Stimulated activated CD4-positive, alpha-beta T cell treated with anti-CD3 and anti-CD28 coated beads, Interleukin-1b, Interleukin-23, amount 100 ng/mL, for 24 hours (primary cell): ENCODE measurements at places on chromosomes 2 and 18.

DNA sequence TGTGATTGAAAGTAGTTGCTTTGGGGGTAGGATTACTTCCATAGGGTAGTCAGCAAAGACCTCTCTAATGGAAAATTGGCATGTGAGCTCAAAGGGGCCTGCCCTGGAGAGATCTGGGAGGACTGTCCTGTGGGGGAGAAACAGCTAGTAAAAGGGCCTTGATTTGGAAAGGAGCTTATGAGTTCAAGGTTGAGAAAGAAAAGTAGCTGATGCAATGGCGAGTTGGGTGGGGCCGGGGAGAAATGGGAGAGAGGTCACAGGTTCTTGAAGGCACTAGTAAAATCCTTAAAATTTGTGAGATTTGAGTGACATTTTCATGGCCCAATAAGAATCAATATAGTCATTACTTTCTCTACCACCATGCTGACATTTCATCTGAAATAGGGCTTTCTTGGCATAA lies 82.0 kb upstream of the CCDC195 start:
- DNase-seq = no peak

DNA sequence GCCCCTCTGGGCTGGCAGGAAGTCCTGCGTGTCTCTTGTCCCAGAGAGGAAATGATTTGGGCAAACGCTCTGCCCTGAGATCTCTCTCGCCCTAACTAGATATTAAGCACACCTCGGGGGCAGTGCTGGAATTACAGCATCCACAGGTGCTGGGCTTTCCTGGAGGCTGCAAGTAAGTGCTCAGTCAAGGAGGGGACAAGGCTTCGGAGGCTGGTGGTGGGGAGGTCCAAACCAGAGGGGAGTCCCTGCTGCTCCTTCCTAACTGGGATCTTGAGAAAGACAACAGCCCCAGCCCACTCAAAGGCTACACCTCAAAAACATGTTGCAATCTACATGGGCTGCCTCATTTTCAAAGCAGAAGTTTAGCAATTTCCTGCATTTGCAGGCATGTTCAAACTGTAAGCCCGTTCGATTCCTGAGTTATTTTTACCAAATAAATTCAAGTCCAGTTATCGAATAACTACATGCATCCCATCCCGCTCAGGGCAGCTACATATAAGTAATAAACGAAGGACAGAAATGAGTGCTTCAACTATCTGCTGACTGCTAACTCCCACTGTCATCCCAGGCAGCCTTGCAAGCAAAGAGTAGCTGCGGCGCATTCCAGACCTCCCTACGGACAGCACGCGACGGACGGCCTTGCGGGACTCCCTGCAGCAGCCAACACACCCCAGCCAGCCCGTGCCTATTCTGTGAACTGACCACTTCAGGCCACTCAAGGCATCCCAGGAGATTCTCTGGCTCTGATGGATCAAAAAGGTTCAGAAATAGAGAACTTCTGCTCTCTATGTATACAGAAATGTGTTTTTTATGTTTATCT lies 27.5 kb downstream of the ZNF516 start:
- DNase-seq = no peak

- DNase-seq = no peak
These were observed 54.8 kb downstream of the CDH20 start for GRCh38 chr18:61388010-61388409.

DNA sequence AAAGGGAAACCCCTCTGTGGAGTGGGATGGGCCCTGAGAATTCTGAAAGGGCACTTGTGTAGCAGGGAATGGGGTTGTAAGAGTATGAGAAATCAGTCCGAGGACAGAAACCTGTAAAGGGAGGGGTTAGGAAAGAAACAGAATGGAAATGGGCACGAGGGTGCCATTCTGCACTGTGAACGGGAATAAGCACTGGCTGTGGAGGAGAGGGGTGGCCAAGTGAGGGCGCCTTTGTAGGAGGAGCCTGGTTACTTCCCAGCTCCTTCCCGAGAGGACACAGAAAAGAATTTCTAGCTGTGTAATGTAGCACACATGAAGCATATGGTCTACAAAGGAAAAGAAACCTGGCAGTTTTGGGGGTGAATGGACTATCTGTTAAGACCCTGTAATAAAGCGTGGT lies 53.4 kb downstream of the POLR1A start:
- no peak for DNase-seq

GRCh38 chr2:114800371-114800770 lies 357.9 kb downstream of the DPP10 start:
- no peak for DNase-seq

DNA sequence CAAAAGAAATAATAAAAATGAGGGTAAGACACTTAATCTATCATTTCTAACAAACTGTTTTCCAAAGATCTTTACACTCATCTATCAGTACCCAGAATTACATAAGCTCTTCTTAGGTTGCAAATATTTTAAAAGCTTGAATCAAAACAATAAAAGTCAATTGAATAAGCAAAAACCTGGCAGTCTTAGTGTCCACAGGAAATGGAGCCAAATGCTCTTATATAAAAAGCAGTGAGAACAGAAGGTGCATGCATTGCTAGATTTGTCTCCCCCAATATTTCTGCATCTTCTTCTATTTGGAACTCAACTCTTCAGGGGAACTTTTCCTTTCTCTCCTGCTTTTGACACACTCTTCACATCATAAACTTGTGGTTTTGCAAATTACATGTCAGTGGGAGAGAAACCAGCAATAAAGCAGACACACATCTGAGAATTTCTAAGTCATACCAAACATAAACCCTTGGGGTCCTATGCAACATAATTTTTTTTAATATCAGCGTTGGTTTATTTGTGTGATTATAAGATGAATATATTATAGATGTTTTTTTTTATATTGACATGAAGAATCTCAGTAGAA lies 343.9 kb upstream of the ACVR2A start:
- no peak for DNase-seq

DNA sequence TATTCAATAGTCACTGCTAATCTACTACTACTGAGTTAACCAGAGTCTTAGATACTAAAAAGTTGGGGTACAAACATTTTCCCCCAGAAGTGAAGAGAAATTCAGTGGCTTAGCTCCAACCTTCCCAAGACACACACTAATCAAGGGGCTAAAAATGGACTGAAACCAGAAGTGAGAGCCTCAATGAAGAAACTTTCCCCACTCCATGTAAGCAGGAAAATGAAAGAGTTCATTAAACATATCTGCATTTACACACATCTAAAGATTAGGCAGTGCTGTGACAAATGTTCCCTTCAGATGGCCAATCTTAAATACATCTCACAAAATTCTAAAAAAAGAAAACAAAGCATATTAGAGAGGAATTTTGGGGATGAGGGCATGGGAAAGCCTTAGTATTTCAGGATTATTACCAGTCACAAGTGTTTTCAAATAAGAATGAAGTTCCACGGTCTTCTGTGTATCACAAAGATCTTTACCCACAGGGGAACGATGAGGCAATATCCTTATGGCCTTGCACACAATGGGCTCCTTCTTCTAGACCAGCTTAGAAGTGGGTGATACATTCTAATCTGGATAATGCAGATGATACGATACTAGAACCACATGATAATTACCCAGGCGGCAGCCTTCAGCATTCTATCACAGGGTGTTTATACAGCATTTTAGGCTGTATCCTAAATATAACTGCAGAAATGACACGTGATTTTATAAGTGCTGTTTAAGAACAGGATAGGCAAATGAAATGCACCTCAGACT lies 17.1 kb downstream of the ANKRD44 start:
- DNase-seq = no peak

DNA sequence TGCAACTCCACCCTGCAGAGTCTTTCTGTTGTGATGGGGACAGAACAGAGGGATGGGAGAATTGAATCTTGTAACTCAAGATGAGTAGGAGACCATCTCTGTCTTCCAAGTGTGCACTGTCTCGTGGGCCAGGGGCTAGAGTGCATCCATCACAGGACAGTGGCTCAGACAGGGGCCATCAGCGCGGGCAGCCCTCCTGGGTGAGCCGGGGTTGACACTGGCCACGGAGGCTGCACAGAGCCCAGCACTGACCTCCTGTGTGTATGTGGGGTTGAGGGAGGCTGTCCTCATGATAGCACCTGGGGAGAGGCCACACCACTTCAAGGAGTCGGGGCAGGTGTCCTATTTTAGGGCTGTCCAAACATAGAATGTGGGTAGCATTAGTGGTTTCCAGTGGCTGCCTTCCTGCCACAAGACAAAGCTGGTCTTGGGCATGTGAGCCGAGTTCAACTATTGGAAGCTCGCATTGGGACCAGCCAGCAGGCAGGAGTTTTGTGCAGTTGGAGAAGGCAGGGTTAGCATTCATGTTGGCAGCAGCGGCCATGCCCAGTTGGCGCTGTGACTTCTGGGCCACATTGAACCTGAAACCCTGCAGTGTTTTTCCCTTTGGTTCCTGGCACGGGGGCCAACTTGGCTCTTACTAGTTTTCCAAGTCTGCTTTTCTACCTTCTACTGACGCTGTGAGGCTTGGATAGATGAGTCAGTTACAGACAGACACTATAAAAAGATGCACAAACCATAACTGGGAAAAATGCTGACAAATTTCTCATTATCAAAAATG lies 45.3 kb downstream of the ACOXL start:
- no peak for DNase-seq

GRCh38 chr2:240320204-240320993 lies 115.1 kb upstream of the GPC1 start:
- DNase-seq = no peak

DNA sequence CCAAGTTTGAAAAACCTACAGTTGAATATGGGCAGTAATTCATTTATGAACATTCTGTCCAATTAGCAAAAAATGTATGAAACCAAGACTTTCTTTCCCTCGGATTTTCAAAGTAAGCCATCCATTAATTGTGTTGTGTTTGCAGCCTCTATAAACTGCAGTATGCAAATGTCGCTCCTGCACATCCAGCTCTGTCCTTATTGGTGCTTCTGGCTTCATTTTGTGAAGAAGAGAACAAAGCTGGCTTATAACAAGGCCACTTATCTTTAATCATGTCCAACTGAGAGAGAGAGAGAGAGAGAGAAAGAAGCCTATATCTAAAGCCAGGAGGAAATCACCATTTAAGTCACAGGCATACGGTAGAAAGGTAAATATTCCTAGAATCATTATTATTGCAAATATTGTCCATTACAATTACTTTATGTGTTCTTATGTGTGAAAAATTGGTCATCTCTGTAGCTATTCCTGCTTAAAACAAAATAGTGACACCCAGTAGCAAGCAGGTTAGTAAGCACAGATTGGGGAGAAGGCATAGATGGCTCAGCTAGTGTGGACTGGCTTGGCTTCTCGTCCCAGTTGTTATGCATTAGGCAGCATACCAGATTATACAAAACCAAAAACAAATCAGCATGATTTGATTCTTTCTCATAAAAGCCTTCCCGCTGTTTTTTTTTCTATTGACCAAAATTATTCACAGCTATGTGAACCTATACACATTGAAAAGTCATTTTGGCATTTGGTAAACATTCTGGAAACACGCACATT lies 726.4 kb upstream of the SOX11 start:
- DNase-seq = no peak

DNA sequence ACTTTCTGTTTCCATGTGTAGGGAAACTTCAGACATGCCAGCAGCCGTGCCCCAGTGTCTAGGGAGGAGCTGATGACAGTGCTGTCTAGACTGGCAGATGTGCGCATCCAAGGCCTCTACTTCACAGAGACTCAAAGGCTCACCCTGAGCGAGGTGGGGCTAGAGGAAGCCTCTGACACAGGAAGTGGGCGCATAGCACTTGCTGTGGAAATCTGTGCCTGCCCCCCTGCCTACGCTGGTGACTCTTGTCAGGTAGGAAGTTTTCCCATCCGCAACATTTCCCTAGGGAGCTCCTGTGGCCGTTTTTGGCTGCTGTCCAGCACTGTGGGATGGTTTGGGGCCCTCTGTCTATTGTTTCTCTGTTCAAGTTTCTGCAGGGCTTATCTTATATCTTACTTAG lies 143.1 kb upstream of the TTC39C start:
- DNase-seq = no peak

DNA sequence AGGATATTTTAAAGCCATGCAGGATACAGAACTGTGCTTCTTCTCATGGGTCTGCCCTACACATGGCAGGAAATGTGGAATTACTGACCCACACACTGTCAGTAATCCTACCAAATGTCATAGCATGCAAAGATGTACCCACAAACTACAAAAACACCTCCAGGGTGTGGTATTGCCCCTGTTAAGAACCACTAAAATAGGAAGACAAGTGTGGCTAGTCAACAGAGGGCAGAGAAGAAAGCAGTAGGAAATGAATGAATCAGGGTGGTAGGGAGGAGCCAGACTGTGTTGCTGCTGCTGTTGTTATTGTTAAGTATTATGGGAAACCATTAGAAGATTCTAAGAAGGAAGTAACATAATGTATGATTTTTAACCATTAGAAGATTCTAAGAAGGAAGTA lies 556.7 kb upstream of the ACVR2A start:
- DNase-seq = no peak

DNA sequence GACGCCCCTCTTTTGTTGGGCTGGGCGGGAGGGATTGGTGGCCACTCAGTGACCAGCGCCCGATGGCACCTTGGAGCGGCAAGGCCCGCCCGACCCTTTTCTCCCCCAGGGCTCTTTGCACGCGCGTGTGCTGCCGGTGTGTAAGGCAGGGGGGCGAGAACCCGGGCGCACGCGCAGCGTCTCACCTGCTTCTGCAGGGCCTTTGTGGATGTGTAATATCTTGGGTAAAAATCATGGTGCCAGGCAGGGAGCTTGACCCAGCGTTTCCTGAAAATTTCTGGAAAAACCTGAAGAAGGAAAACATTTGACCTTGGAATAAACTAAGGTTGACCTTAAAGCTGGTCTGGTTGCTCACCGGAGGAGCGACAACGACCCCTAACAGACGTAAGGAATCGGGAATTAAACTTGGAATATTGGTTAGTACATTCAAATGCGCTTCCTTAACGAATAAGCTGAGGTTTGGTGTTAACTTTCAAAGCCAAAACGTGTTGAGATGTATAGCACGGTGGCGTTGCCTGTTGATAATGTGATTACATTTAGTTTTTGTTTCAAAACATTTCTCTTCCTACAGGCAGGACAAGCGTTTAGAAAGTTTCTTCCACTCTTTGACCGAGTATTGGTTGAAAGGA lies 438 bp downstream of the HSPE1 start:
- no peak for DNase-seq

DNA sequence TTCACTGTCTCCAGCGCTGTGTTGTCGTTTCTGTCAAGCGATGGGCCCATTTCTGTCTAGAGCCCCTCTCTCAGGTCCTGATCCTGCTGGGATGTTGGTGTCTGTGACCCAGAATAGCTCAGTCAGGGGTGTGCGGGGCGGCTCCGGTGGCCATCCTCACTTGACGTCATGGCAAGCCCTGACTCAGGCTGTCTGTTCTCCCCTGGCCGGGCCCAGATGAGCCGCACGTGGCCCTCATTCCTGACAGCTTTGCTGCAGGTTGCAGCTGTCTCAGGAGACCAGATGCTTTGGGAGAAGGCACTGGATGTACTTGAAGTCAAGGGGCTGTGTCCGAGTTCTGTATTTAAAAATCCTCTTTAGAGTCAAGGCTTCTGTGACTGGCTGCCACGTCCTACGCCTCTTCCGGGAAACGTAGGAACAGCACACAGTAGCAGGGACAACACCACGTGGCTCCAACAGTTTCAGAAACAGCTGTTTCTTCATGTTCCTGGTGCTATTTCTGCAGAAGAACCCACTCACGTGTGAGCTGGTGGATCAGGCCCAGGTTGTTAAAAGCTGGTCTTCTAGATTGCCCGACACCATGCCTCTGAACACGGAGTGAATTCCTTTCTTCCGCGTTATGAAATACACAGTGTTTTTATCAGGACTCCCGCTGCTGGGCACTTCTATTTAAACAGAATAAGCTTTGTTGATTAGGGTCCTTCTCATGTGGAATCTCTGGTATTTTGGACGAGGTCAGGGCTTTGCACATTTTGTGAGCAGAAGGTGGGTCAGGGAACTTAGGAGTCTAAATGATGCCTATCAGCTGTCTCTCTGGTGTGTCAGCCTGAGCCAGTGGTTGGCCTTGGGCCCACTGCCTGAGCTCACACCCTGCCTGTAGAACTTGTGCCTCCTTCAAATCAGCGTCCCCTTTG lies 28.3 kb upstream of the NTSR2 start:
- no peak for DNase-seq
